ENCODE measurements at places on chromosomes 4 and X. TPM values are rescaled to one million over a fixed set of nuclear protein-coding genes. Genes with fewer than 3 reads are reported as not detected.
A peak's percentile ranks its signal among the peaks of the same experiment; 100 is the strongest.

Gene RASSF6
- total RNA-seq, result 1.3 TPM

- no peak for DNase-seq
Measured at GRCh38 chrX:21398426-21398825, 24.2 kb downstream of the CNKSR2 start.

- peak; percentile 6 for DNase-seq
Measured at GRCh38 chr4:95835672-95836071, 4.2 kb upstream of the PDHA2 start.

Gene SPANXN5
- total RNA-seq, result not detected

Gene VBP1
- total RNA-seq, result 44.4 TPM

Gene BMP15
- not detected for total RNA-seq

Gene IL13RA1
- total RNA-seq, result 77.8 TPM

DNA sequence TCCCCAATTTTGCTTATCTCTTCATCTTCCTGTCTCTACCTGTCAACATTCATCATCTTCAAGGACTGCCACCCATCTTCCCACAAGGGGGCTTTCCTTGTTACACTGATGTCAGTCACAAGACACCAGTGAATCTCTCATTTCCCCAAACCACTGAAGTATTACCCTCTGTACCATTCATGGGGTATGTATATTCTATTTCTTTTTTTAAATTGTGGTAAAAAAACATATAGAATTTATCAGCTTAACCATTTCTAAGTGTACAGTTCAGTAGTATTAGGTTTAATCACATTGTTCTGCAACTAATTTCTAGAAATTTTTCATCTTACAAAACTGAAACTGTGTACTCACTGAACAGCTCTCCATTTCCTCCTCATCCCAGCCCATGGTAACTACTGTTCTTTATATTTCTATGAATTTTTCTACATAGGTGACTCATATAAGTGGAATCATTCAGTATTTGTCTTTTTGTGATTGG lies 98.6 kb downstream of the LARP7 start:
- DNase-seq, result no peak

Gene TRPC5OS
- total RNA-seq, result not detected

Gene FATE1
- not detected for total RNA-seq

DNA sequence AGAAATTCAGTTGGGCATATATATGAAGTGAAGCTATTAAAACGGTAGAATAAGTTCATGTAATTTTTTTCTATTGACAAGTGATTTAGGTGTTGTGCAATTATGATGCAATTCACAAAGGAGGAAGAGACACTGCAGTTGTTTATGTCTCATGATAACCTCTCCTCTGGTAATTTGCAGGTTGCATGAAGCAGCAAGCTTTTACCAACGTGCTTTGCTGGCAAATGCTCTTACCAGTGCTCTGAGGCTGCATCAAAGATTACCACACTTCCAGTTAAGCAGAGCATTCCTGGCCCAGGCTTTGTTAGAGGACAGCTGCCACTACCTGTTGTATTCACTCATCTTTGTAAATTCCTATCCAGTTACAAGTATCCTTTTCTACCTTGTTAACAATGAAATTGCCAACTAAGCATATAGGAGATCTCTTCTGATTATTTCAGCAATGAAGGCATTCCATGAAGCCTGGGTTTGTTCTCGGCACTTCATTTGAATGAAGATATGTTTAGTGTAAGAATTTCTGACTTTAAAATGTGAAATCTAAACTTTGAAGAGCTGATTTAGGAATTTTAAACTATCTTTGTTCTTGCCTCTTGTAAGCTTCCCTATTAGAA lies 3.9 kb downstream of the TMEM33 start:
- no peak for DNase-seq

Gene PWWP3B
- total RNA-seq, result 0.87 TPM

DNA sequence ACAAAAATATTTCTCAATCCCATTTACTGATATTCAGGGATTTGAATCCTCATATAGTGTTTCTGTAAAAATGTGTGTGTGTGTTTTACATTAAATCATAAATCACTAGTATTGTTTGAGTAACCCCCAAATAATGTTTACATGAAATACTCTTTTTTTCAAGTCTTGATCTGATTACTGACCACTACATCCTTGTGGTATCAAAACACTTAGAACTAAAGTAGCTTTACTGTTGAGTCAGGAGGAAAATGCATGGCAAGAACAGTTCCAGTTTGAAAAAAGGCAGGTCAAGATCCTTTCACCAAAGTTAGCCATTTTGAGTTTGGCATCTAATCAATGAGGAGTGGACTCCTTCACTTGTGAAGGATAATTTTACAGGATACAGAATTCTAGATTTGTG lies 3.6 kb upstream of the WDR19 start:
- no peak for DNase-seq

DNA sequence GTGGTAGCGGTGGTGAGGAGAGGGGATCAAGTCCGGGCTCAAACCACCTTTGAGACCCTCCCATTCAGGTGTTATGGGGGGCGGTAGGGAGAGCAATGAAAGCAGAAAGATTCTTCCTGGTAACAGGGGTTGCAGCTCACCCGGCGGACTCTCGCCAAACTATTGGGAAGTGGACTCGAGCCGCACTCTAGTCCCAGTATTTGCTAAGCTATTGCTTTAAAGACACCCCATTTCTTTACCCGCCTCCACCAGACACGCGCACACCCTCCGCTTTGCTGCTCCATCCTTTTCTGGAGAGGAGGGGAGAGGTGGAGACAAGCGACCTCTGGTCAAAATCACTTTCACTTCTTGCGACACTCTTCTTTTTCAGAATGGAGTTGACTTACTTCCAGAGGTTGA lies 625 bp upstream of the GABRA4 start:
- no peak for DNase-seq

Gene DCAF12L2
- total RNA-seq, result not detected

Gene USP17L27
- not detected for total RNA-seq

DNA sequence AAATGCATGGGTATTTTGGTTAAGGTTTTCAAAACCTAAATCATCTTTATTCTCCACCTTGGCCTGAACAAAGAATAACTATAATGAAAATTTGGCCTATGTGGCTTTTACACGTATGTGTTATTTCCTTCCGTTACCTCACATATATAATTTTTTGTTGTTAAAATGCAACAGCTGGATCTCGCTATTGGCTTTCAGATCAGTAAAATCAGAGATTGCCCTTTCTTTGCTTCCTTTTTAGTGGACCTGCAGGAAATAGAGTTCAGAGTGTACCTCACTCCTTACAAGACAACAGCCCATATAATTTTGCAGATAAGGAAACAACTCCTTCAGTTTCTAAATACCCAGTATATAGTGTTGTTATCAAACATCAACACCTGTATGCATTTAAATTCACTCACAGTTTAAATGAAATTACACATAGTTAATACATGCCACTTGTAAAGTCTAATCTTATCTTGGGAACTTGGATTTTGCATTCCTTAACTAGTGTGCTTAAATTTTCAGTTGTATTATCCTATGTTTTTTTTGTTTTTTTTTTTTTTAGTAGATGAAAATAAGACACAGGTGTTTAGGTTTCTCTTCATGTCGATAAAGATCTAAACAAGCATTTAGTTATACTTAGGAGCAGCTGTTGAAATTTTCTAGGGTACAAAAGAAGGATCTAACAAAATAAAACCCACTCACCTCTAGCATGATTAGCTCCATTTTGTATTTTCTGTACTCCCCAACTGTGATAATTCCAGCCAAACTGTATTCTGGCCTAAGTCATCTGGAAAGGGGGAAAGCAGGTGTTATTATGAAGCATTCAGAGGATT lies 96.2 kb upstream of the SPRY1 start:
- DNase-seq, result no peak

GRCh38 chrX:106611679-106612392 lies at the start of gene RADX:
Gene RADX (plus strand): TSS chrX:106611978. CDS start chrX:106612081, 103 bp downstream.
- peak; percentile 88 for DNase-seq

Gene ZNF41
- 10.7 TPM for total RNA-seq

DNA sequence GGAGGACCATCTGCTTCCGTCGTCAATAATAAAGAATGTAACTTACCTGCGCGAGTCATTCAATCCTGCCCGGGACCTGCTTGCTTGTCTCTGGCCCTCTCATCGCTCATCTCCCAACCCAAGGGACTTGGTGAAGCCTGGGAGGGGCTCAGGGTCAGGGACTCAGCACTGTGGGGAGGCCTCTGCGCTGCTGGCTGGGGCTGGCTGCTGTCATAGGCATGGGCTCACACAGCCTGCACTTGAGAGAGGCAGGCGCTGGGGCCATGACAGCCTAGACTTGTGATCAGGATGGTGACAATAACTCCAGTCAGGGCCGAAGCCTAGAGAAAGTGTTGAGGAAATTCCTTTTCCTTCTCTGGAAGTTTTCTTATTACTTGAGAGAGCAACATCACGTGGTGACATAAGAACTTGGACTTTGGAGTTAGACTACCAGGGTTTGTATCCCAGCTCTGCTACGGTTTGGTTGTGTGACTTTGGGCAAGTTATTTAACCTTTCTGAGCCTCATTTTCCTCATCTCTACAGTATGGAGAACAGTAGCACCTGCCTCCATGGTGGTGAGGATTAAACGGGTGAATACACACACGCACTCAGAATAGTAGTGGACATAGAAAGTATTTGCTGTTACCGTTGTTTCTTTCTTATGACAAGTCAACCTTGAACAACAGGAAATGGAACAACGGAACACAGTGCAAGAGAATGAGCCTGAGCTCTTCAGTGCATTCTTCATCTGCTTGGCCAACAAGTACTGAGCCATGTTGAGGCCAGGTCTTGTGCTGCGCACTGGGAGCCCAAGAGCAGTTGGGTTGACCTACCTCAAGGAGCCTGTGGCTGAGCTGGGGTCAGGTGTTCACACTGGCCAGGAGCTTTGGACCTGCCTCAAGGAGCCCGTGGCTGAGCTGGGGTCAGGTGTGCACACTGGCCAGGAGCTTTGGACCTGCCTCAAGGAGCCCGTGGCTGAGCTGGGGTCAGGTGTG lies 60.5 kb downstream of the TBC1D14 start:
- DNase-seq, result no peak

Gene FAT4
- 19.5 TPM for total RNA-seq

GRCh38 chr4:156775813-156776212 lies 195.8 kb downstream of the PDGFC start:
- no peak for DNase-seq

- no peak for DNase-seq
Measured at GRCh38 chr4:188332265-188332664, 193.0 kb downstream of the TRIML1 start.

Gene GPR119
- total RNA-seq, result not detected
